Bone marrow (tissue), 2 donors: ENCODE measurements at places on chromosomes 1 and 21.

DNA sequence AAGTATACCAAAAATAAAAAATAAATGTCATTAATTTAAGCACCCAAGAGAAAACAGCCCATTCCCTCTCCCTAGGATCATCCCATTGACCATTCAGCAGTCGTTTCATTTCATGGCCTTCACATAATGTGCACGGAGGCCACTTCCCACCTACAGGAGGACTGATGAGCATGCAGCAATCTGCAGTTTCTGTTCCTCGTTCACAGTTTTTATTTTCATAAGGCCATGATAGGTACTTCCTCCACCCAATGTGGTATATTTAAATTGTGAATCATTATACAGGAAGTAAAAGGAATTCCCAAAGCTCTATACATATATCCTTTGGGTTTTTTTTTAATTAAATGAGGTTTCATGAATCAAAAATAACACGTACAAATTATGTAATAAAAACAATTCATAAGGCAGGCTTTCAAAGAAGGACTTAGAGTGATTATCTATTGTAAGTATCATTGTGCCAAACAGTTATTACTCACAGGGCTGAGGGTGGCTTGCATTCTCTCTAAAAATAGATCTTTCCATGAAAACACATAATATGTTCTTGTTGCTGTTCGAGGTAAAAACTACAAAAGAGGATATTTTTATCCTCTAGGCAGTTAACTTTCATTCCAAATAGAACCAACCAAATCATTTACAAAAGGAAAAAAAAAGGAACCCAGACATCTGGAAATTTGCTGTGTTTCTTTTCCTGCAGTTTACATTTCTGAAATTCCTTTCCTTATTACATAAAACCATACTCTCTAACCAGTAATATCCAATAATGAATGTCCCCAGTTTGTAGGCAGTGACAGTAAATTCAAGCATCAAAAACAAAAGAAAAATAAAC, 27.5 kb upstream of the SLC44A3 start:
- no peak for DNase-seq

- no peak for DNase-seq
Measured at GRCh38 chr1:96978901-96979300, 257.3 kb downstream of the PTBP2 start.

- no peak for DNase-seq
Measured at GRCh38 chr1:205810448-205811157, 2.4 kb downstream of the SLC41A1 start.

GRCh38 chr21:18529254-18529653, 125.7 kb upstream of the TMPRSS15 start:
- no peak for DNase-seq
